ENCODE measurements at places on chromosomes 5 and 9.

GRCh38 chr9:96551403-96551802 lies 68.2 kb downstream of the CDC14B start:
- no peak for DNase-seq

- DNase-seq = no peak
These were observed 99.3 kb downstream of the RGS3 start for GRCh38 chr9:113562653-113563381.

GRCh38 chr5:60538955-60539866 lies 160.8 kb downstream of the DEPDC1B start:
- DNase-seq = no peak

GRCh38 chr5:176792655-176793342 lies 17.6 kb upstream of the UNC5A start:
- no peak for DNase-seq

DNA sequence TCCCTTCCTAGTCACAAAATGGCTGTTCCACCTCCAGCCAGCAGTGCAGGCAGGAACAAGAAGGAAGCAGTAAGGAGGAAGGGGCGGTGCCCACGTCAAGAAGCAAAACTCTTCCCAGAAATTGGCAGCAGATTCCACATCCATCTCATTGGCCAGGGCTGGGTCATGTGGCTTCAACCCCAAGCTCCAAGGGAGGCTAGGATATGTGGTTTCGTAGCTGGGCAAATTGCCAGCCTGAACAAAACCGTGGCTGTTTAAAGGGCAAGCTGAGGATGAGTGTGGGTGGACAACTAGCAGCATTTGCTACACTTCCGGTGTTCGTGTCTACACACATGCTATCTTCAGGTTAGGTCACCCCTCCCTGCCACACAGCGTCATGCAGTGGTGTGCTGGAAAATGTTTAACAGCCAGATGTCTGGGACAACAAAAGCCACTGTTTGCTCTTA lies 92.1 kb upstream of the MAP1B start:
- no peak for DNase-seq

Data from lower lobe of right lung (tissue), 2 donors.